ENCODE measurements at places on chromosomes 5 and 9.

DNA sequence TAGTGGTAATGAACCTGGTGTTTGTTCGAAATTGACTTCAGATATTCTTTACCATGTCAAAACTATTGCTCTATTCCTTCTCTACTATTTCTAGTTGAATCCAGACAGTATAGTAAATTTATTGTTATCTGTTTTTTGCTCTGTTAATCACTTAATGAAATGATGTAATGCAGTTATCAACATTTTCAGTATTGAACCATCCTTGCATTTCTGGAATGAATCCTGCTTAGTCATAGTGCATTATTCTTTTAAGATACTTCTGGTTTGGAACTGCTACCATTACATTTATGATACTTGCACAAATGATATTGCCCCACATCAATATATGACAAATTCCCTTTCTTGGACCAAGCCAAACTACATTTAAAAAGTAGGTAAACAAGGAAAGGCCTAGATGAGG lies 554.0 kb upstream of the KLF4 start:
- no peaks in the 10 kb centered on the region for H3K36me3 ChIP-seq
- H3K27ac ChIP-seq: no peak overlapping the region
- no peak overlapping the region for H3K4me3 ChIP-seq
- H3K4me1 ChIP-seq: no peaks in the 10 kb centered on the region
- no peak for DNase-seq

GRCh38 chr9:22204240-22204639 lies 195.1 kb upstream of the CDKN2B start:
- no peaks in the 10 kb centered on the region for H3K27me3 ChIP-seq
- no peaks in the 10 kb centered on the region for H3K36me3 ChIP-seq
- no peak for DNase-seq
- H3K27ac ChIP-seq: no peak overlapping the region
- H3K4me1 ChIP-seq: no peaks in the 10 kb centered on the region
- no peak overlapping the region for H3K4me3 ChIP-seq

GRCh38 chr5:103621548-103621930 lies 59.0 kb upstream of the NUDT12 start:
- no peak for DNase-seq
- H3K4me3 ChIP-seq: no peak overlapping the region
- no peaks in the 10 kb centered on the region for H3K36me3 ChIP-seq
- H3K27me3 ChIP-seq: no peaks in the 10 kb centered on the region
- no peaks in the 10 kb centered on the region for H3K4me1 ChIP-seq

DNA sequence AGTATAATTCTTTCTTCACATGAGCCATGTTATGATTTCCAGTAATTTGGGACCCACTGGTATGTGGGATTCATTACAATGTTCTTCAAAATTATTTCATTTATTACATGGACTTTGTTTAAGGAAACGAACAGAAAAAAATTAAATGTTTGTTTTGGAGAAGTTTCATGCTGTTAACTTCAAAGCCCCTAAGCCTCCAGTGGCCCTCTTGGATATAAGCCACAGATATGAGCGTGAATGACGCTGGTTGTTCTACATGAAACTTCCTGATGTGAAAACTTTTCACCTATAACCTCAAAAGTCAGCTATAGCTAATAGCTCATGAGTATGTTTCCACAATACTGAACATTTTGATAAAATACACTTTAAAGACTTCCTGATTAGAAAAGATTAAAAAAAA lies 334.2 kb downstream of the PDE4D start:
- H3K27me3 ChIP-seq: no peaks in the 10 kb centered on the region
- no peak for DNase-seq
- peaks cover 34% of the 10 kb centered on the region for H3K4me1 ChIP-seq
- peak overlapping the region; percentile 1 for H3K27ac ChIP-seq

DNA sequence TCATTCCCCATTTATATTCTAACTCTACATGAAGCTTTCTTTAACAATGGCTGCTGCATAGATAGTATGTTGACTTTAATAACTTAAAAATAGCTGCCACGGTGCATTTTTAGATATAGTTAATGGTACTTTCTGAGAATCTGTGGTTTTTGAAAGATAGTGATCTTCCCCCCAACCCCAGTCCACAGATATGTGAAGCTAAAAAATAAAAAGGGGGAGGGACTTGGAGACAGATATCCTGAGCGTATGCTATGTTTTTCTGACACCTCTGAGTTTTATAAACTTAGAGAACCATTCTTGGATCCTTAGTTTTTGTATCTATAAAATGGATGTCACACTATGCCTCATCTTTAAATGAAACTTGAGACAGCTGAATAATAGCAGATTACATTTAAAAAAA lies 120.5 kb downstream of the SNX18 start:
- DNase-seq: no peak
- no peak overlapping the region for H3K27ac ChIP-seq
- H3K36me3 ChIP-seq: no peaks in the 10 kb centered on the region
- H3K4me1 ChIP-seq: no peaks in the 10 kb centered on the region
- H3K27me3 ChIP-seq: no peaks in the 10 kb centered on the region

GRCh38 chr9:16869882-16870595 lies 431 bp downstream of the BNC2 start:
- H3K27ac ChIP-seq: peak overlapping the region; percentile 82
- no peaks in the 10 kb centered on the region for H3K27me3 ChIP-seq
- H3K4me3 ChIP-seq: peak overlapping the region; percentile 87

DNA sequence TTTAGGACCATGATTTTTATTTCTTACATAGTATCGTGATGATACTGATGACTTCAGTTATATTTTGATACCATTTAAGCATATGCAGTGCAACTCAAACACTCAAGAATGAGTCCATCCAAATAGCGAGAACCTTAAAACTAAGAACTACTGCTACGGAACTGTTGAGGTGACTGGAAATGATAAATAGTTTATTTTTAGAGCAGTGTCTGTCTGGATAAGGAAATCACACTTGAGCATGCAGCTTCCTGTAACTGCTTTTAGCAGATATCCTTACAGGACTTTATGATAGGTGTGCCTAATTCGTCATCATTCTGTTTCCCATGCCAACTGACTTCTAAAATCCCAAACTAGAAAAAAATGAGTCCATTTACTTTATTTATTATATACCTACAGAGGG lies 85.5 kb downstream of the ADGRV1 start:
- no peak overlapping the region for H3K4me3 ChIP-seq
- no peak overlapping the region for H3K27ac ChIP-seq
- H3K4me1 ChIP-seq: no peaks in the 10 kb centered on the region
- H3K27me3 ChIP-seq: no peaks in the 10 kb centered on the region

DNA sequence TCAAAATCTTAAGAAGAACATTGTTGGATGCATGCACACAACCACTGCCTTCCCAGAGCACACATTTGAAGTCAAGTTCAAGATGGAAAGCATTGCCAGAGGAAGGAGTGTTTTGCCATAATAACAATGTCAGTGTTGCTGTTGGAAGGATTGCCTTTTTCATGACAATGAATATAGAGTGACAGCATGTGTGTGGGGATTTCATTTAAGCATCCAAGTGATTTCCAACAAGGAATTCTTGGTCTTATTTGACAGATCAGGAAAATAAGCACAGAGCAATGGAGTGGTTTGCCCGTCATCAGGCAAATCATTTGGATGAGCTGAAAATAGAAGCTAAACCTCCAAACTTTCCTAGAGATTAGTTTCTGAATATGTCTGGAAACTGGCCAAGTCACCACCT lies 140.0 kb upstream of the RAI14 start:
- no peaks in the 10 kb centered on the region for H3K27me3 ChIP-seq
- DNase-seq: no peak
- no peak overlapping the region for H3K27ac ChIP-seq
- H3K4me1 ChIP-seq: no peaks in the 10 kb centered on the region
- H3K36me3 ChIP-seq: no peaks in the 10 kb centered on the region
- H3K4me3 ChIP-seq: no peak overlapping the region

- no peak overlapping the region for H3K4me3 ChIP-seq
- no peaks in the 10 kb centered on the region for H3K4me1 ChIP-seq
- no peaks in the 10 kb centered on the region for H3K36me3 ChIP-seq
- no peak for DNase-seq
- H3K27me3 ChIP-seq: no peaks in the 10 kb centered on the region
Measured at GRCh38 chr5:172523146-172523745, 68.9 kb upstream of the SH3PXD2B start.

DNA sequence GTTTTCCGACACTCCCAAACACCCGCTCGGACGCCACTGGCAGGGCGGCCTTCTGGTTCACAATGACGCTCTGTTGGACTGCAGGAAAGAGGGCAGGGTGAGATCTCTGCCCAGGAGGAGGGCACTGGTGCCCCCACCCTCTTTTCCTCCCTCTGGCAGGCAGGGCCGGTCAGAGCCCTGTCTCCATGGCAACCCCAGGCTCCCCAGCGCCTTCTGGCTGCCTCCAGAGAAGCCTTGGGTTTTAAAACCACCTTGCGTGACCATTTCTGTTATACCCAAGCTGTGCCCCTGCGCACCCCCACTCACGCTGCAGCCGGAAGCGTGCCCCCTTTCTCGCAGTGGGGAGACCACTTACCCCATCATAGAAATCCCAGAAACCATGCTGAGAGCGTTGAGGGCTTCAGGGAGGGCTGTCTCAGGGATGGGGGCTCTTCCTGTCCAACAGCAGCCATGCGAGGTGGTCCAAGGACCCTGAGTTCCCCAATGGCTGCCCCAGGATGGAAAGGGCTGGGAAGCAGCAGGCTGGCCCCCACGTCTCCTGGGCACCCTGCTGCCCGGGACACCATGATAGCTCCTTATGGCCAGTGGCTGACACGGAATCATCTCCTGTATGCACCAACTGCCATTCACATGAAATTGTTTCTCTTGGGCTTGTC lies 7.3 kb downstream of the C9orf50 start:
- DNase-seq: no peak
- H3K27ac ChIP-seq: no peak overlapping the region
- H3K27me3 ChIP-seq: no peaks in the 10 kb centered on the region
- H3K4me1 ChIP-seq: peaks cover 8% of the 10 kb centered on the region
- no peak overlapping the region for H3K4me3 ChIP-seq

DNA sequence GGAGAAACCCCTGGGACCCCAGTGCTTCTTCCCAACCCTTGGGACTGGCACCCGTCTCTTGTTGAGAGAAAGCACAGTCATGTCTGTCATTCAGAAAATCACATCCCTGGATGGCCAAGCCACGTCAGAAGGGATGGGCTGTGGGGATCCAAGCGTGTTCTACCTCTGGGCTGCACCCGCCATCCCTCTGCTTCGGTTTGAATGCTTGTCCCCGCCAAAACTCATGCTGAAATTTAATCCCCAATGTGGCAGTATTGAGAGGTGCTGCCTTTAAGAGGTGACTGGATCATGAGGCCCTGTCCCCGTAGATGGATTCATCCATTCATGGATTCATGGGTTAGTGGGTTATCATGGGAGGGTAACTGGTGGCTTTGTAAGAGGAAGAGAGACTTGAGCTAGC lies 27.0 kb downstream of the CEL start:
- no peak overlapping the region for H3K27ac ChIP-seq
- DNase-seq: no peak
- H3K4me1 ChIP-seq: no peaks in the 10 kb centered on the region
- H3K4me3 ChIP-seq: no peak overlapping the region

DNA sequence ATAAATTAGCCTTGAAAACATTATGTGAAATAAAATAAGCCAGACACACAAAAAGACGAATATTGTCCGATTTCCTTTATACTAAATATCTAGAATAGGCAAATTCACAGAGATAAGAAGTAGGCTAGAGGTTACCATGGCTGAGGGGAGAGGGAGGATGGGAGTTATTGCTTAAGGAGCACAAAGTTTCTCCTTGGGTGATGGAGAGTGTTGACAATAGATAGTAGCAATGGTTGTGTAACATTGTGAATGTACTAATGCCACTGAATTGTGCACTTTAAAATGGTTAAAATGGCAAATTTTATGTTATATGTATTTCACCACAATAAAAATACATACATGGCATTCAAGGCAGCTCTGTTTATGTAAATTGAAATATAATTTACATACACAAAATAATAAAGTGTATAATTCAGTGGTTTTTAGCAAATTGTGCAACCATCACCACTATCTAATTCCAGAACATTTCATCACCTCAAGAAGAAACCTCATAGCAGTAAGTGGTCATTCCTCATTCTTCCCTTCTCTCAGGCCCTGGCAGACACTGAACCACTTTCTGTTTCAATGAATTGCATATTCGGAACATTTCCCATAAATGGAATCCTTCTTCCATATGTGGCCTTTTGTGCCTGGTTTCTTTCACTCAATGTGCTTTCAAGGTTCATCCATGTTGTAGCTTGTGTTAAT lies 59.2 kb downstream of the NDST1 start:
- no peaks in the 10 kb centered on the region for H3K4me1 ChIP-seq
- H3K27me3 ChIP-seq: no peaks in the 10 kb centered on the region
- no peak for DNase-seq
- H3K36me3 ChIP-seq: no peaks in the 10 kb centered on the region
- H3K27ac ChIP-seq: no peak overlapping the region
- H3K4me3 ChIP-seq: no peak overlapping the region

DNA sequence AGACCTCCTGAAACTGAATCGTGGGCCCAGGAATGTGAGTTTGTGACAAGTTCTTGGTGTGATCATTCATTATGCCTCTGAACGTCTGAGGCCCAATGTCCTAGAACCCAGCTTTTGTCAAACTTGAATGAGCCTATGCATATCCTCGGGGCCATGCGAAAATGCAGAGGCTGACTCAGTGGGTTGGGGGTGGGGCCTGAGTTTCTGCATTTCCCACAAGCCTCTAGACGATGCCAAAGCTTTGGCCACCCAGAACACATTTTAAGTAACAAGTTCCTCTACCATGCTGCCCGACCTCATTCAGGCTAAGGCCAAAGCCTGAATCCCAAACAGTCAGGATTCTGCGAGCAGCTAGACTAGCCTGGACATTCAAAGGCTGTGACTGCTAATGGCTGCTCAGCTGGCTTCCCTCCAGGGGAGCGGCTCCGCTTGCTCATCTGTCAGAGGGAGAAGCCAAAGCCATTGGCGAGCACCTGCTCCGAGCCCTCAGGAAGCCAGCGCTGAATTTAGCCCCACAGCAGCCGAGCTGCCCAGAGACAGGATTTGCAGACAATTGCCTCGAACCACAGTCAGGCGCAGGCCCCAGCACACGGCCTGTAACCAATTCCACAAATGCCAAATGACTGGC lies 177.5 kb downstream of the ZDHHC21 start:
- H3K27ac ChIP-seq: peak overlapping the region; percentile 56
- DNase-seq: peak; percentile 73
- H3K27me3 ChIP-seq: no peaks in the 10 kb centered on the region
- H3K4me1 ChIP-seq: peaks cover 6% of the 10 kb centered on the region
- no peaks in the 10 kb centered on the region for H3K36me3 ChIP-seq
- no peak overlapping the region for H3K4me3 ChIP-seq

- H3K36me3 ChIP-seq: no peaks in the 10 kb centered on the region
- no peaks in the 10 kb centered on the region for H3K27me3 ChIP-seq
- H3K4me1 ChIP-seq: no peaks in the 10 kb centered on the region
Measured at GRCh38 chr9:135695036-135695435, 4.2 kb downstream of the SOHLH1 start.

DNA sequence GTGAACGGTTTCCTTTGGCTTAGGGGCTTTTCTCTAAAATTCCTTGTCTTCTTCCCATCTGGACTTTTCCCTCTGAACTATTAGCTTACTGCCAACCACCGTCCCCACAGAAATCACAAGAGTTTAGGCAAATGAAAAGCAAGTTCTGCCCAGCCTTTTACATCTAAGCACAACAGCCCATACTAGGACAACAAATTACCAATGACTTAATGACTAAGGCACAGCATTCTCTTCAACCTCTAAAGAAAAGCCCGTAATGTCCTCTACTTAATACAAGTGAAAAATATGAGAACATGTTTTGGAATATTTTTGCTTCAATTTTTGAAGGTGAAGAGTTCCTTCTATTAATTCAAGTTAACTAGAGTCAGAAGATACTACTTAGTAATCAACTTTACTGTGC lies 1.2 kb downstream of the ZBTB5 start:
- peak overlapping the region; percentile 96 for H3K4me3 ChIP-seq
- H3K27ac ChIP-seq: peak overlapping the region; percentile 99
- H3K27me3 ChIP-seq: no peaks in the 10 kb centered on the region
- H3K4me1 ChIP-seq: peaks cover 19% of the 10 kb centered on the region
- DNase-seq: no peak

- no peak overlapping the region for H3K4me3 ChIP-seq
- no peak for DNase-seq
- no peaks in the 10 kb centered on the region for H3K36me3 ChIP-seq
- H3K4me1 ChIP-seq: no peaks in the 10 kb centered on the region
- H3K27me3 ChIP-seq: no peaks in the 10 kb centered on the region
Measured at GRCh38 chr5:84445049-84445685, 60.5 kb upstream of the EDIL3 start.

All from psoas muscle (tissue), 8 donors.